ENCODE measurements at places on chromosomes 7 and 10. TPM values are rescaled to one million over a fixed set of nuclear protein-coding genes. Genes with fewer than 3 reads are reported as not detected.

Gene HNRNPA2B1
- total RNA-seq, result 899 TPM

Gene RASA4B
- total RNA-seq, result 21.1 TPM

Gene TUBAL3
- total RNA-seq, result not detected

Gene ETV1
- 0.31 TPM for total RNA-seq

Data from activated CD8-positive, alpha-beta T cell treated with anti-CD3 and anti-CD28 coated beads, Interleukin-2, amount 10 ng/mL, durations not matched to agents 7 days and 5 days (primary cell).